ENCODE measurements at places on chromosomes 5 and 9.
A peak's percentile ranks its signal among the peaks of the same experiment; 100 is the strongest.

GRCh38 chr9:5389109-5389732, 48.5 kb downstream of the PLGRKT start:
- no peak for DNase-seq

- DNase-seq = peak; percentile 85
These were observed 58.5 kb downstream of the ZNF462 start for GRCh38 chr9:106921341-106921899.

DNA sequence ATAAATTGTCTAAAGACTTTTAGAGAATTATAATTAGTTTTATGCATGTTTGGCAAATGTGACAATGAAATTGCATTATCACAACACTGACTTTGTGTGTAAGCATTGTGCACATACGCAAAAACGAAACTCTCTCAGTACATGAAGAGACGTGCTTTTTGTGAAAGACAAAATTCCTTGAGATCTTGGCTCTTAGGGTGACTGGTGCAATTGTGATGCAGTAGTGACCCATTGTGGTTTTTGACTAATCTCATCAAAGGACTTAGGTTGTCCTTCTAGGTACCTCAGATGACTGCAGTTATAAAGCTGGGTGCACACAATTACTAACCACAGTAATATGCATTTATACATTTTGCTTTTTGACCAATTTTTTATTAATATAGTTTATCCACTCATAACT, 25.3 kb upstream of the TYRP1 start:
- no peak for DNase-seq

GRCh38 chr9:82679472-82679871, 383.5 kb downstream of the RASEF start:
- no peak for DNase-seq

- DNase-seq = no peak
These were observed 257.8 kb downstream of the BNC2 start for GRCh38 chr9:16612627-16613026.

GRCh38 chr5:80116000-80116399, 80.9 kb downstream of the THBS4 start:
- DNase-seq = no peak

GRCh38 chr5:95633671-95634070, 12.9 kb upstream of the RFESD start:
- no peak for DNase-seq
